Ascending aorta (tissue), 2 donors: ENCODE measurements at places on chromosomes 16 and 17.

- no peak for DNase-seq
Measured at GRCh38 chr16:26475596-26475995, 591.1 kb upstream of the C16orf82 start.

- DNase-seq = no peak
Measured at GRCh38 chr17:56465886-56466285, 127.6 kb upstream of the NOG start.

GRCh38 chr17:28645576-28645939, 600 bp upstream of the BLTP2 start:
- DNase-seq = no peak

DNA sequence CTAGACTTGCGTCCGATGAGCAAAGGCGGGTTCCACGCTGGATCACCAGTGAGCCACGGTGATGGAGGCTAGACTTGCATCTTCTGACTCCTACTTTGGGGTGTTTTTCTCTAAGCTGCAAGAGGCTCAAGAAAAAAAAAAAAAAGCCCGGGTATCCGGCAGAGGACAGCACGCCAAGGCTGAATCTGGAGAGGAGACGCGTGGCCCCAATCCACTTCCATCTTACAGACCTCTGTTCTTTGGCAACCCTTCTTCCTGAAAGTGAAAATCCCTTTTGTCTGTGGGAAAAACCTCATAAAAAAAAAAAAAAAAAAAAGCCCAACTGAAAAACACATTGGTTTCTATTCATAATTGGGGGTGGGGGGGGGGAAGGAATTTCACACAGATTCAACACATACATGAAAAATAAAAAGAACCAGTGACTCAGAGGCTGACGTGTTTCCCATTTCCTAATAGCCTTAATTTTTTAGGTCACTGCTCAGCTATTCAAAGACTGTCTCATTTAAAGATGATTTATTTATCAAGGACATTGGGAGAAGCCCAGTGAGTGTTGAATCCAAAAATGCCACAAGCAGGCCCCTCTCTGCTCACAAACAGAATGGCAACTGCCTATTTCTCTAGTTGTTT, 258.3 kb downstream of the FOXL1 start:
- DNase-seq = no peak

DNA sequence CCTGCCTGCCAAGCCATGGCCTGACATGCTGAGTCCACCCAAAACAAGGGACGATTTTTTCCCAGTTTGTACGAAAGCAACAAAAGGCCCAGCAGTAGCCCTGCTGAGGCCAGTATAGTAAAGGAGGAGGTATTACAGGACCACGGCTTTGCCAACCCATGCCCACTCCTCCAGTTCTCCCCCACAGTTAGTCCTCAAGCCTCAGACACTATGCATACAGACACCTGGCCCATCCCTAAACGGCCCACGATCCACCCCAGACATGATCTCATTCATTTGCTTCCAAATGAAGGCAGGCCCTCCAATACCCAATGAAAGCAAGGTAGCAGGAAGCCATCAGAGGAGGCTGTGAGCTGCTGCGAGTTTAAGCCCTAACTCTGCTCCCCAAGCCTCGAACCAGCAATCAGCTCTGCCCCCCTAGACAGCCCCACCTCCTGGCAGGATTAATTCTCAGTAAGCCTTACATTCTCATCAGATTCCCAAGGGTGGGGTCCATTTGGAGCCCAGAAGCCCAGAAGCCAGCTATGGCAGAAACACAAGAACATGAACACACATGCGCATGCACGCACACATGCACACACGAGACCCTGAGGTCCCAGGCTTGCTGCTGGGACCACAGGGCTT, 4.9 kb downstream of the HDAC5 start:
- no peak for DNase-seq

- DNase-seq = no peak
Measured at GRCh38 chr17:65270499-65271253, 133.5 kb downstream of the RGS9 start.

DNA sequence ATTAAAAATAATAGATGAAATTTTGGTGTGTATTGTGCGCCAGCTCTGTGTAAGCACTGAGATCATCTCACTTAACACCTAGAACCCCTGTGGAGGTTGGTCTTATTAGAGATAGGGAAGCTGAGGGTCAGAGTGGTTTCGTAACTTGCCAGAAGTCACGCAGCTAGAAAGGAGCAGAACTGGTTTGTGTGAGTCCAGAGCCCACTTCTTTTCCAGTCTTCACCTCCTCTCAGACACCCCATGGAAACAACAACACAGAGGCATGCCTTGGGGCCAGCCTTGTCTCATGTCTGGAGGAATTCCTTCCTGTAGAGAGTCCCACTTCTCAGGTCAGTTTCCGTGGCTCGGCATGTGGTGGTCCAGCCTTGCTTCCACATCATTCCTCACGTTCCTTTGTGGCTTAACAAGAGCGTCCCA, 16.5 kb downstream of the YPEL2 start:
- no peak for DNase-seq

GRCh38 chr17:29584452-29585079, 4.9 kb downstream of the GIT1 start:
- DNase-seq = no peak

DNA sequence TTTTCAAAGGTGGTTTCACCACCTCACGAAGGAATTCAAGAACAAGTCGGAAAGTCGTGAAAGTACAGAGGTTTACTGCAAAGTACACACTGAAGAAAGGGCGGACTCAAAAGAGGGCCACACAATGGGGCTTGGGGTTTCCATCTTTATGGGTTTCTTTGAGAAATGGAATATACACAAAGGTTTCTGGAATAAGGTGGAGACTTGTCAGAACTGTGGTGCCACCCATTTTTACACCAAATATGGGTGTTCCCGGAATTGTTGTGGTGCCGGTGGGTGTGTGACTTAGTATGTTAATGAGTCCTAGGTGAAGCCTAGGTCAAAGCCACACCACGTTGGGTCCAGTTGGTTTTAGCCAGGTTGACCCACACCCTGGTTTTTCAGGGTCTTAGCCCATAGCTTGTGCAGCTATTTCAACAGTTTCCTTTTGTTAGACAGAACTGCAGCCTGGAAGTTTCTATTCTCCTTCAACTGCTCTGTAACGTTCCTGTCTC, 567 bp upstream of the GCSH start:
- no peak for DNase-seq

DNA sequence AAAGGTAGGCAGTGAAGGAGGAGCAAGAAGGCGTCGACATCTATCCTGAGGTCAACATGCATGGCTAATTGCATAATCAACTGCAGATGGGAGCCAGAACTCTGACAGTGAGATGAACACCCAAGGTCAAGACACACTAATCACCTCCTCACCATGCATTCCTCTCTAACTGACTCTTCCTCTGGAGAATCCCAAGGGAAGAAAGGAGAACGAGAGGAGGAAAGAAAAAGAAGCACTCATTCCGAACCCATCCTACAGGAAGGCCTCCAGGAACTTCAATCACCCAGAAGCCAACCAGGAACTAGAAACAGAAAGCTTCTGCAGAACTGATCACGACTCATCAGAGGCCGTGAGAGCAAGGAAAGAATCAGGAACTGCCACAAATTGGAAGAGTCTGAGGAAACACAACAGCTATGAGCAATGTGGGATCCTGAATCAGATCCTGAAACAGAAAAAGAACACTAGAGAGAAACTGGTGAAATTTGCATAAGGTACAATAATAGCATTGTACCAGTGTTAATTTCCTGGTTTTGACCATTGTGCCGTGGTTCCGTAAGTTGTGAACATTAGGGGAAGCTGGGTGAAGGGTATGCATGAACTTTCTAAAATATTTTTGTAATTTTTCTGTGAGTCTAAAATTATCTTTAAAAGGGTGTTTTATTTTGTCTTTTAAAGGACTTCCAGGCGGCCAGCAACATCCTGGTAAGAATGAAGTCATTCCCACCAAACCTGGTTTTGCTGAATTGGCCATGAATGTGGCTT, 10.0 kb upstream of the BEAN1 start:
- DNase-seq = no peak

DNA sequence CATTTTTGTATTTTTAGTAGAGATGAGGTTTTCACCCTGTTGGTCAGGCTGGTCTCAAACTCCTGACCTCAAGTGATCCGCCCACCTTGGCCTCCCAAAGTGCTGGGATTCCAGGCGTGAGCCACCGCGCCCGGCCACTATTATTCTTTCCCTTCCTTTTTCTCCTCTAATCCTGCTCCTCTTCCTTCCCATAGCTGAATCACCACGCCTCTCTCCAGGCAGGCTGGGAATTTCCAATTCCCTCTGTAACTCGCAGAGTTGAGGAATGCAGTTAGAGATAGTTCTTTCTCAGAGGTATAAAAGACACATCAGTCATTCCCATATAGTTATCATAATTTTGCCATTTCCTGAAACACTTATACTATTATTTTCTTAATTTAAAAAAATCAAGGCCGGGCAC, 11.2 kb downstream of the METTL16 start:
- DNase-seq = no peak

DNA sequence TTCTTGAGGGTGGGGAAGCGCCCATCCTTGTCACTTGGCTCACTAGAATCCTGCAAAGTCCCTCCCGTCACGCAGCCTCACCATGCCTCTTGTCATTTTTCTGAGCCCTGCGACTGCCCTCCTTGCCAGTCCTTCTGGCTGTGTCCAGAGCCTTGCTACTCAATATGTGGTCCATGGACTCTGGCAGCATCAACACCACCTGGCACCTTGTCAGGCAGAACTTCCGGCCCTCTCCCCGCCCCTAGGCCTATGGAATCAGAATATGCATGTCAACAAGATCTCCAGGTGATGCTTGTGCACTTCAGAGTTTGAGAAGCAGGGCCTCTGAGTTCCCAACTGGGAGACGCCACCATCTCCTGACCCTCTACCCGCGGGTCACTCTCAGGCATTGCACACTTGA, 12.1 kb downstream of the PIMREG start:
- no peak for DNase-seq

- DNase-seq = no peak
Measured at GRCh38 chr17:17552351-17553216, 38.9 kb downstream of the PEMT start.

DNA sequence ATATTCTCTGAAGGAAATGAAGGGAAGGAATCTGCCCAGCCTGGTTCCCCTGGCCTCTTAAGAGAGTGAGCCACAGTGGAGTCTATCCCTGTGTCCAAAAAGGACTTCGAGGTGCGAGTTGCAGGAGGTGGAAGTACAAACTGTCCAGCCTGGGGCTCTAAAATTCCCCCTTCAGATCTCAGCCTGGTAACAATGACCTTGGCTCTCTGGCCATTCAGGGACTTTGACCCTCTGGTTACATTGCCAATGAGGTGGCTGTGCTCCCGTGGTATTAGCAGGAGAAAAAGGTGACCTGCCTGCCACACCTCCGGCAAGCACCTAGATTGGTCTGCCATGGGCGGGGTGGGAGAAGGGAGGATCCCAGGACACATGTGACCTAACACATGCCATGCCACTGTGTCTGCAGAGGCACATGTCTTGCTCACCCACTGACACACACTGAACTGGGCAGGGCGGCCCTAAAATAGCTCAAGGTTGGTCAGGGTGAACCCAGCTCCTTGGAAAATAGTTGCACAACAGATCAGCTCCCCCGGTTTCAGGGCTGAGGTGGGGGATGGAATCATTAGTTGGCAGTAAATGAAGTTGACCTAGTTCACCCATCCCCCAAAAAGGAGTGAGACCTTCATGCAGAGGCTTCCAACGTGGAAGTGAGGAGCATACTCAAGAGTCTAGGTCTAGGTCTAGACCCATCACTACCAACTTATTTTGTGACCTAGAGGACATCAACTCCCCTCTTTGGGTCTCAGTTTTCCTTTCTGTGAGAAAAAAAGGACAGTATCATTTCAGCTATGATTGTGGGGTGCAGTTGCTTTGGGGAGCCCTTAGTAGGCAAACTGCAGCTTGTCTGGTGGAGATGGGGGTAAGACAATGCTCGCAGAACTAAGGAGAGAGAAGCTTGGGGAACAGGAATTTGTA, 2.2 kb downstream of the NR1D1 start:
- DNase-seq = peak; percentile 94

DNA sequence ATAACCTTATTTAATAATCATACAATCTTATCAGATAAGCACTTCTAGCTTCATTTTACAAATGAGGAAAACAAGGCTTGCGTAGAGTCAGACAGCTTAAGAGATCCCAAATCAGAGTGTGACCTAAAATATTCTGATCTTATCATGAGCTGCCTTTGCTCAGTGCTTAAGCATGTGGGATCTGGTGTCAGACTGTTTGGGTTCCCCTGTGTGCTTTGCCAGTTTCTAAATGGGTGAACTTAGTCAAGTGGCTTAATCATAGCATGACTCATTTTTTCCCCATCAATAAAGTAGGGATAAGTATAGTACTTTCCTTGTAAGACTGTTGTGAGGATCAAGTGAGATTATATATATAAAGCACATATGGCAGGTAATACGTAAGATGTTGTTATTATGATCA, 612.6 kb upstream of the C16orf82 start:
- no peak for DNase-seq
